Type B pancreatic cell (in vitro differentiated cells): ENCODE measurements at places on chromosomes 11 and 22. TPM values are rescaled to one million over a fixed set of nuclear protein-coding genes. Genes with fewer than 3 reads are reported as not detected.

Gene BMAL1
- 7.3 and 9.5 TPM in 2 replicates for total RNA-seq

Gene APOL5
- not detected in 2 replicates for total RNA-seq

Gene OR5B21
- total RNA-seq, result not detected in 2 replicates

Gene APOA5
- 0.95 TPM in 1 of 2 replicates, not detected in the other for total RNA-seq

Gene OR51E1
- total RNA-seq, result 0.48 and 0.51 TPM in 2 replicates

Gene MRGPRE
- not detected in 2 replicates for total RNA-seq

Gene CAVIN3
- total RNA-seq, result 4.2 and 7.9 TPM in 2 replicates

Gene FGF3
- total RNA-seq, result not detected in 2 replicates

Gene TBX10
- not detected in 2 replicates for total RNA-seq

Gene TMEM138
- total RNA-seq, result 35.3 and 54.5 TPM in 2 replicates

Gene KRTAP5-4
- total RNA-seq, result not detected in 2 replicates

Gene NLRP14
- total RNA-seq, result 0.12 and 0.24 TPM in 2 replicates

Gene OR52N4
- not detected in 2 replicates for total RNA-seq

DNA sequence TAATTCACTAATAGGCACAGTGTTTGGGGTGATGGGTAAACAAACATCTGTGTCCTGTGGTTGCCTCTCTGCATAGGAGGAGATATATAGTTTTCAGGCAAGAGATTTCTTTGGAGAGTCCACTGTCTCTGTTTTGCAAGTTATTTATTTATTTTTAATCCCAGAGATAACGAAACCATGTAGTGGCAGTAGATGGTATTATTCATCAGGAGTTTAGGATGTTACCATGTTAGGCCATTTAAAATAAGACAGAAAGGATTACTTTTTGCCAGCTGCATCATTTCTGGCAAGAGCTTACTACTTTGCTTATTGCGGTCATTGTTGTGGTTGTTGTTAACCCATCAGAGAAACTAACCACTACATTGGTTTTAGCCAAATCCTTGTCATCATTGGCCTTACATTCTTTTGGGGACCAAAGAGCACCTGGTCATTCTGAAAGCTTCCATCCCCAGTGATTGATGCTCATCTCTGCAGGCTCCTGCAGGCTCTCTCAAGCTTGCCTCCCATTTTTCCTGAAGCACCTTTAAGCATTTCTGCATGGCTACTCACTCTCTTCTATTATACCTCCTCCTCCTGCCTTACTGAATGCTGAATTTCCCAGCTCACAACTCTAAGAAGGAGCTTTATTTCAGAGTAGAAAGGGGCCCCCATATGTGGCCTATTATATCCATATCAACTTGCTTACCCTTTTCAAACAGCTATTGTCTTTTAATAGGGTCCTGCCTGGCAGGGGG, 84.4 kb downstream of the CSTPP1 start:
- no peak for DNase-seq

DNA sequence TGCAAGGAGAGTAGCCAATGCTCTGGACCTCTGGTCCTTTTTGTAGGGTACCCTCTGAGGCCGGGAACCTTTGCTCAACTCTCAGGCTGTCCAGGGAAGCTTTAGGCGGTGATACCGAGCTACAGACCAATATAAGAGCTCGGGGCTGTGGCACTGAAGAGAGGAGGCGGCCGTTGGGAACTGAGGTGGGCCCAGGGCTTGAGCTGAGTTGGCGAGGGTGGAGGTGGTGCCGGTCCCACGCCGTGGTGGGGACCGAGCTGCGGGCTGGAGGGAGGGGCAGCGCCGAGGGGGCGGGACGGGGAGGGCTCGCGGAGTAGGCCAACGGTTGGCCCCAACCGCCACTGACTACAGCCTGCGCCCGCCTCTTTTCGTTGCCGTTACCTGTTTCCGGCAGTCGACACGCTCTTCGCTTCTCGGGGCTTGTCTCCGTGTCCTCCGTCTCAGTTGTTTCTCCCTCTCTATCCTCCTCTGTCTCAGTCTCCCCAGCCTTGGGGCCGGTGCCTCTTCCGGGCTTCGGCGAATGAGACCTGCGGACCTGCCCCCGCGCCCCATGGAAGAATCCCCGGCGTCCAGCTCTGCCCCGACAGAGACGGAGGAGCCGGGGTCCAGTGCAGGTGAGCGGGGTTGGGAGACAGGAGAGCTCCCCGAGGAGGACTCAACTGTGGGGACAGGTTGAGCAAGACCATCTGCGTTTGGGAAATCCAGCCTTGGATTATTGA, at the start of gene NEU3:
TSS of gene NEU3 (plus strand) at position 393 of the 719 bp plus-strand sequence. CDS start at position 521, 128 bp downstream.
- peak; percentile 70 for DNase-seq

DNA sequence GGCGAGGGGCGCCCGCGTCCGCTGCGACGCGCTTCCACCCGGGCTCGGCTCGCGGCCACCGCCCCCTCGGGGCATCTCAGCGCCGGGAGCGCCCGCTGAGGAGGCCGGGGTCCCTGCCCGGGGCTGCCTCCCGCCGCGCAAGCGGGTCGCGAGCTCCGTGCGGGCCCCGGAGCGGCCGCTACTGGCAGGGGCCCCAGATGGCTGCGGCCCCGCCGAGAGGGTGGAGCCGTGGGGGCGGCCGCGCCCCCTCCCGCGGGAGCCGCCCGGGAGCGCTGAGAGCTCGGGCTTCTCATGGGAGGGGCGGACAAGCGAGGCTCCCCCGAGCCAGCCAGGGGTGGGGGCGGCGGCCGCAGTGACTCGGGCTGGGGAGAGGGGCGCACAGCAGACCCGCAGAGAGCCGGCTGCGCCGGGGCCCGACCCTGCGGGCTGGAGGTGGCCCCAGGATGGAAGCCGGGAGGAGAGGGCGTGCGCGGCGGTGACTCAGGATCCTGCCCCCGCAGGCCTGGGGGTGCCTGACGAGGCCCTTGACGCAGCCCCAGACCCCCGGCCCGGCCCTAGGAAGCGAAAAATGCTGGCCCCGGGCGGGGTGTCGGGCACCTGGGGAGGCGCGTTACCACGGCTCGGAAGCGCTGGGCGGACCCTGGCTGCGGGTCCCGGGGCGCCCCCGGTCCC, 603 bp upstream of the ZFTA start:
- peak; percentile 72 for DNase-seq

- DNase-seq, result no peak
These were observed 5.3 kb downstream of the SLC7A4 start for GRCh38 chr22:21026783-21027692.

DNA sequence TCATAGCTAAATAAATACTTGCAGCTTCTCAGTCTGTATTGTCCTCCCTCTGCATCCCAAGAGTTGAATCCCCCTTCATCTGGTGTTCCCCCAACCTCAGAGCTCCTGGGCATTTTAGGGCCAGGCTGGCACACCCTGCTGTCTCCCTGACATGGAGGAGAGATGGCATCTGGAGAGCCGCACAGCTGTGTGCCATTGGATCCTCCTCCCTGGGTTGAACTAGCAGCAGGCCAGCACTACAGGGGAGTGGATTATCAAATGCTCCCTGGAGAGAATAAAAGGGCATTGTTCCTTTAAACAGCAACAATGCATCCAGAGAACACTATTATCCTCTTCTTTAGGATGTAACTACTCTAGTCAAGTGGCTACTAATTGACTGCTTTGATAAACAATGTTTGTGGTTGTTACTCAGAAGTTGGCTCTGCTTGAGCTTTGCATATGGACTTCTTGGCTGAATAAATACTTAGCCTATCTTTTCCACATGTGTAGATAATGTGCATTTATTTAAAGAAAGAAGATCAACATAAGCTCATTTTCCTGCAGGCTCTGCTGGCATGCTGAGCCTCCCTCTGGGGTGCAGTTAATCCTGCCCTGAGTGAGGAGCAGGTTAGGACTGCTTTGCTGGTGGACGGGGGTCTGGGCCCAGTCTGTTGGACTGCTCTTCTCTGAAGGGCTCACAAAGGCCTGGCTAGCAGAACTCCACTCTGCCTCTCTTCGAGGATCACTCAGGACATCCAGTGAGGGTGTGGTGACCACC, 897.2 kb downstream of the TBC1D22A start:
- DNase-seq, result no peak

DNA sequence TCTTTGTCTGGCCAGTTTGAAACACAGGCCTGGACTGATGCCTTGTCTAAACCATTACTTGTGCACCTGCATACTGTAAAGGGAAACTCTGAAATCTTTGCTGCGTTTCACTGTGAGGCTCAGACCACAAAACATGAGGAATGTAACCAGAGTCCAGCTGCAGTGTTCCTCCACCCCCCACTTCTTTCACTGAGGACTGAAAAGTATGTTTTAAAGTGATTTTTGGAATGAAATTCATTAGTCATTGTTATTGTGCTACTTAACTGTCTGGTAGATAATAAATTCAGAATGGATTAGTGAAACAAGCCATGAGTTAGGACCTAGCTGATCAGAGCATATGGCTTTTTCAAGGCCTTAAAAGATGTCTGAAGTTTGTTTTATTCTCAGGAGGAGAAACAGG, 181.2 kb downstream of the WNT11 start:
- no peak for DNase-seq

DNA sequence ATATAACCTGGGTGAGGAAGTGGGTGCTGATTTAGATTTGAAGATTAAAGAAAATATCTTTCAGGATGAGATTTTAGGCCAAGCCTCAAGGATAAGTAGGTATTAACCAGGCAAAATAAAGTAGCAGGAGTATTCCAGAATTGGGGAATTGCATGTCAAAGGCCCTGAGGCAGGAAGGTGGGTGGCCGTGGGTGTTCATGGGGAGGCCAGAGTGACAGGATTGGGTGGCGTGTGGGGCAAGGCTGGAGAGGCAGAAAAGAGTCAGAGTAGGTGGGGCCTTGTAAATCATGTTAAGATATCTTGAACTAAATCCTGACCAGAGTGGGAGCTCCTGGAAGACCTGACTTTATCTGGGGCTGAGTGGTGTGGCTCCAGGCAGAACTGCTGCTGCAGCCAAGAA, 19.7 kb upstream of the WT1 start:
- DNase-seq, result no peak

- DNase-seq, result no peak
These were observed 222.5 kb upstream of the SNX19 start for GRCh38 chr11:131138731-131139130.

DNA sequence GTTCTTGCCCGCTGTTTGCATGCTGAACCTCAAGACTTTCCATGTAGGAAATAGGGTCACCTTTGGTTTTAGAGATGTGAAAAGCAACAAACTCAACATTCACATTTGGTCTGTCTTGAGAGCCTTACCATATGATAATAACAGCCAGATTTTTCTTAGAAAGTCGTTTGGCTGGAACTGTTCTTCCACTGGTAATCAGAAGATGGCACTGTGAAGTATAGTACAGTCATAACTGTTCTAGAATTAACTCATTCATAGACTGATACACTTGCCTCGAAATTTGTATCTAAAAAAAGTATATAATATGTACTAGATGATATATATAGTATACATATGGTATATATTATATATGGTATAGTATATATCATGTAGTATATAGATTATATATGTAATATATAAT, 12.3 kb downstream of the LUZP2 start:
- no peak for DNase-seq

DNA sequence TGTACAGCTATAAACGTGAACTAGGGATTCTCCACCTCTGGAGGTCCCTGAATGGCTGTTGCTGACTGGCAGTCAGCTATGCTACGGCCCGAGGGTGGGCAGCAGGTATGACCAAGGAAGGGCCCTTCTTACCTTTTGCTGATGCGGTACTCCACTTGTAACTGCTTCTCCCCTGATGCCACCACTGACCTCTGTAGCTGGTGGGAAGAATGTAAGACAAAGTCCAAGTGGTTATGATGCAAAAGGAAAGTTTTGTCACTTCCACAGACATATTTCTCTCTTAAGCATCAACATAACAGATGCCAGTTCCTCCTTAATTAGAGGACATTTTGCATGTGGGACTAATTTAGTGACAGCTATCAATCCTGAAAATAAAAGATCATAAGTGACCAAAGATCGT, 32.2 kb downstream of the P4HA3 start:
- no peak for DNase-seq

GRCh38 chr22:38489561-38490145, 16.5 kb downstream of the DDX17 start:
- no peak for DNase-seq

- no peak for DNase-seq
These were observed 248.6 kb upstream of the PLET1 start for GRCh38 chr11:112509300-112509699.

- no peak for DNase-seq
These were observed 29.1 kb downstream of the ANO1 start for GRCh38 chr11:70107191-70107590.

- DNase-seq, result no peak
These were observed 117.5 kb downstream of the PKNOX2 start for GRCh38 chr11:125281831-125282595.

DNA sequence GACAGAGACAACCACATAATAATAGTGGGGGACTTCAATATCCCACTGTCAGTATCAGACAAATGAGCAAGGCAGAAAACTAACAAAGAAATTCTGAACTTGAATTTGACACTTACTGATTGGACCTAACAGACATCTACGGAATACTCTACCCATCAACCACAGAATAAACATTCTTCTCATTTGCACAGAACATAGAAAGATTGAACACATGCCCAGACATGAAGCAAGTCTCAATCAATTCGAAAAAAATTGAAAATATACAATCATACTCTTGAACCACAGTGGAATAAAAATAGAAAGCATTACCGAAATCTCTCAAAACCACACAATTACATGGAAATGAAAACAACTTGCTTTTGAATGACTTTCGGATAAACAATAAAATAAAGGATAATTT, 17.9 kb downstream of the RAB38 start:
- no peak for DNase-seq

GRCh38 chr11:44066732-44067141, 667 bp downstream of the ACCS start:
- no peak for DNase-seq

GRCh38 chr11:128453444-128454336, 133.7 kb downstream of the ETS1 start:
- DNase-seq, result no peak

DNA sequence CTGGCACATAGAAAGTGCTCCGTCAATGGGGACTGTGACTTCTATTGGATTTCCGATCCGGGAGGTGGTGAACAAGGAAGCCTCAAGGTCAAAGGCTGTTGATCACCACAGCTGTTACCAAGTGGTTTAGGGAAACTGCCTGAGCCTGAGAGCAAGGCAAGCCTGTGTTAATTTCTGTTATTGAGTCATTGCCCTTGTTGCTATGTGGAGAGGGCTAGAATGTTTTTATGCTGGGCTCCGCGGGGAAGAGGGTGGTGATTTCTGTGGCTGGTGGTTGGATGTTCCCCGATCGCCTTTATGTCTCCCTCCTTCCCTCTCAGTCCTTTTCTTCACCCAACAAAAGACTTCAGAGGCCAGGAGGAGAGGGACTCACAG, 108.5 kb upstream of the ALX4 start:
- no peak for DNase-seq

DNA sequence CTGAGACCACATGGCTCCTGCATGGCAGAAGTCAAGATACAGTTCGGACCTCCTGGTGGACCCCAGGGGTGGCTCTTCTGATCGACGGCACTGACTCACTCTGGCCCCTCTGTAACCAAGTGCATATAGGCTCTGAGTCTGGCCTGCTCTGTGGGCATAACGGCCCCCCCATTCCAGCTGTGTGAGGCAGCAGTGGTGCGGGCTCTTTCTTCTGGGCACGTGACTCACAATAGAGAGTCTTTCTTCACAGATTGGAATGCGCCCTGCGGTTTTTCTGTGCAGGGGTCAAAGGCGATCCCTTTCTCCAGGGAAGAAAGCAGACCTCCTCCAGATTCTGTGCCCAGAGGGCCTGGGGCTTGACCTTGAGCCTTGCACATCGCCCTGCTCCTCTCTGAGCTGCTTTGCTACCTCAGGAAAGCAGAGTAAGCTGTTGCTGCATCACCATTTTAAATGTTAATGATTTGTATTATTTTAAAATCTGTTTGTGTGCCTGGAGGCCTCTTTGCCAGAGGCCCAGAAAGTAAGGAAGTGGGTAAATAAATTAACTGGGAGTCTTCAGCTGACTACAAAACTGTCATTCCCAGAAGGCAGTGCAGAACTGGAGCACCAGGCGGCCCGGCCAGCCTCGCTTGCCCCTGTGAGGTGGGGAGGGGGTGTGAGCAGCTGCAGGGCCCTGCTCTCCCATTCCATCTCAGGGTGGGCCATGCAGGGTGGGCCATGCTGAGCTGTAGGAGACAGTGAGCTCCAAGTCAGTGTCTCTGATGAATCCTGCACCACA, 199.0 kb downstream of the GRIK4 start:
- DNase-seq, result peak; percentile 77
